ENCODE measurements at places on chromosomes 5 and 9. TPM values are rescaled to one million over a fixed set of nuclear protein-coding genes. Genes with fewer than 3 reads are reported as not detected.

The PTGDS gene
- polyA plus RNA-seq = 71.8 TPM

The UGT3A2 gene
- 0.14 TPM for polyA plus RNA-seq

The FCN2 gene
- 0.37 TPM for polyA plus RNA-seq

The GRXCR2 gene
- polyA plus RNA-seq = not detected

The TMEM215 gene
- not detected for polyA plus RNA-seq

The SNX18 gene
- polyA plus RNA-seq = 17.2 TPM

The GPR21 gene
- polyA plus RNA-seq = not detected

- DNase-seq = no peak
These were observed 470.1 kb downstream of the CDH9 start for GRCh38 chr5:26568316-26568715.

DNA sequence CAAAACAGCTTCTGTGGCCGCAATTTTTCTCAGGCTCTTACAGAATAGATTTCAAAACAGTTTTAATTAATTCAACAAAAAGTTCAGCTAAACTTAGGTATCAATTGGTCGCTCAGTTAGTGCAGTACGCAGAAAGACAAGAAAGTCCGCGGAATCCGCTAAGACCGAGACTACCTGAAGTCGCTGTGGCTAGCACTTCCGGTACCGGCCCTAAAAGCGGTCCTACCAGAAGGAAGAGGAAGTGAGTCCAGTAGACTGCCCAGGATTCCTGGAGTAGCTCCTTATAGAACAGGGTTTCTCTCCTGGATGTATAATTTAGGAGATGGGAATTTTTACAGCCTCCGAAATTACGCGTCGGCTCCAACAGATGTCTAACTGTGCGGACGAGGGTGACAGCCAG is 16.6 kb upstream of the PCDHB2 start:
- DNase-seq = no peak

DNA sequence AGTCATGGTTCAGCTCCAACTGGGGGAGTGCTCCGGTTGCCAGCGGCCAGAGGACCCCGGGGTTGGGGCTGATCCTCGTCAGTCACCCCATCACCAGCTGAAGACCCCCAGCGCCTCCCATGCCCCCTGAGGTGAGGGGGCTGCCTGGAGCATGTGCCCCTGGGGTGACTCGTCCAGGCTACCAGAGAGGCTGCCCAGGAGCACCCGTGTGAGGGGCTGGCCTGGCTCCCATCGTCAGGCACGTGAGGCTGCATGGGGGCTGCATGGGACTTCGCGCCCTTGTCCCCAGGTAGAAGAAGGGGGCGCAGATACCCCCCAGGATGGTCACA is 46.4 kb upstream of the EGFL7 start:
- no peak for DNase-seq

DNA sequence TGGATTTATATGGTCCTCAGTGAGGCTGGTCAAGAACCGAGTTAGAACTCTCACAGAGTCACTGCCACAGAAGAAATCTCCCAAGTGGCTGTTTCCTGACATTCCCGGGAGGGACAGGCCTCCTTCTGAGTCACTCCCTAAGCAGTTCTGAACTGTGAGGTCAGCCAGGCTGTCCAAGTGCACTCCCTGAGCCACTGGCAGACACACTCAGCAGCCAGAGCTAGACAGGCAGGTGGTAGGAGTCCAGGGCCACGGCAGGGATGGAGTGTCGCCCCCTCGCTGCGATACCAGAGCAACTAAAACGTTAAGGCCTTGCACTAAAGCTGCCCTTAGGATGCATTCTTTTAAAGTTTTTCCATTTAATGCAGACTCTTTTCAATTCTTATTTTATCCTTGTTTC is 3.4 kb downstream of the IL4 start:
- no peak for DNase-seq

DNA sequence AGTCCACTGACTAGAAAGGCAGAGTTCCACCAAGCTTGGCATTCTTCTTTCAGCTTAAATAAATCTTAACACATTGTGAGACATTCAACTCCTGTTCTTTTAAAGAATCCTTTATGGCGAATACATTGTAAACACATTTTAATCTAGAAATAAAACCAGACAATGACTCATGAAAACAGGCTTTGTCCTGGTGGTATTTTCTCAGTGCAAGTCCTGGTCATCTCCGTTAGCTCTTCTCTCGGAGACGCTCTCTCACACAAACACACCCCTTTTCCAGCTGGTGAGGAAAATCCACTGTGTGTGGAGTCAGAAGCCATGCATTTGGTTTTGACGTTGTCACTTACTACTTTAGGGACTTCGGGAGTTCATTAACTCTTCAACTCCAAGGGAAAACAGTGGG is 140.4 kb downstream of the AUH start:
- no peak for DNase-seq

DNA sequence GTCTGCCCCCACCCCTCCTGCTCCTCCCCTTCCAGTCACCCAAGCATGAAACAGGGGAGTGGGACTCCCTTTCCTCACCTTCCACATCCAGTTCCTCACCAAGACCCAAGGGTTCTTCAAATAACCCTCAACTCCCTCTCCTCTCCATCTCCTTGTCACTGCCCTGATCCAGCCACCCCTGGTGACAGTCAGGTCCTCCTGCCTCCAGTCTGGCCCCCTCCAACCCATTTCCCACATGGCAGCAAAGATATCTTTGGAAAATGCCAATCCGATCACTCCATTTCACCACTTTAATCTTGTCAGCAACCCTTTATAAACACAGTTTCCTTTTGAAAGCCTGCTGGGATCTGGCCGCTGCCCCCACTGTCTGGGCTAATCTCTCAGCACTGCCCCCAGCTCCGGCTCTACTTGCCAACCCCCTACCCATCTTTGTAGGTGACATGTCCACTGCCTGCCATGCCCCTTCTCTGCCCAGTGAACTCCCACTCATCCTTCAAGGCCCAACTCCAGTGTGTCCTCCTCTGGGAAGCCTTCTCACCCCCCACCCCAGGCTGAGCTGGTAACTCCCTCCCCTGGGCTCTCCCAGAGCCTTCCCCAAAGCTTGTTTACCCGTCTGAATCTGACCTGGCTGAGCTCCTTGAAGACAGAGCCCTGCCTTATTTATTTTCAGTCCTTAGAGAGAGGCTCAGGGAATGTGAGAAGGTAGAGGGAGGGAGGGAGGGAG is 781 bp upstream of the MYOZ3 start:
- no peak for DNase-seq

GRCh38 chr9:114093031-114093471 is 6.0 kb downstream of the KIF12 start:
- no peak for DNase-seq

DNA sequence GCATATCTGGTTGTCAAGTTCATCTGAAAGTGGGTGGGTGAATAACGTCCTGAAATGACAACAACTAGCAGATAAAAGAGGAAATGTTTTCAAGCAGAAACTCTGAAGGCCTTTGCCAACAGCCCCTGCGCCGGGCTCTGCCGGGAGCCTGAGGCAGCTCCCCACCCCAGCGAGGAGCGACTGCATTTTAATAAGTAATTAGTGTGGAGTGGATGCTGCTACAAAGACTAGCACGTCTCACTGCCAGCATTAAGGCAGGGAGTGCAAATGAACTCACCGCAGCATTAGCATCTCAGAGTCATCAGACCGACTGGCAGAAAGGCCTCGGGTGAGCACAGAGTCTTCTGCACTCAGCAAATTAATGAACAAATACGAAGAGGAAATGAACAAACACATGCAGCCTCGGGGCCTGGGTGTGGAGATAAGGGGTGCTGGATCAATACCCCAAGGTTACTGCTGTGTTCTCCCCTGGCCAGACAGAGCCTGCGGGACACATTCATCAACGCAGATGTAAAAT is 63.8 kb downstream of the VAV2 start:
- no peak for DNase-seq

DNA sequence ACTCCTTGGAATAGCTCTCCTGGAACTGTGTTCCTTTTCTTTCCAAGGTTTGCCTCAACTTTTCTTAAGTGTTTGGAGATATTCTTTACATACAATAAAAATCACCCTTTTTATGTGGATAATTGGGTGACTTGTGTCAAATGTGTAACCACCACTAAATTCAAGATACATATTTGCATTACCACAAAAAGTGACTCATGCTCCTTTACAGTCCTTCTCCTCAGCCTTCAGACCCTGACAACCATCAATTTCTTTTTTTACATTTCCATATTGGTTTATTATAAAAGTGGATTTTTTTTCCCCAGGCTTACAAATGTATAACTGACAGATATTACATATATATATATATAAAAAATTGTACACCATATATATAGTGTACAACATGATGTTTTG is 372.0 kb upstream of the KCNN2 start:
- DNase-seq = no peak

GRCh38 chr5:171842777-171843328 is 57.2 kb downstream of the SMIM23 start:
- no peak for DNase-seq

DNA sequence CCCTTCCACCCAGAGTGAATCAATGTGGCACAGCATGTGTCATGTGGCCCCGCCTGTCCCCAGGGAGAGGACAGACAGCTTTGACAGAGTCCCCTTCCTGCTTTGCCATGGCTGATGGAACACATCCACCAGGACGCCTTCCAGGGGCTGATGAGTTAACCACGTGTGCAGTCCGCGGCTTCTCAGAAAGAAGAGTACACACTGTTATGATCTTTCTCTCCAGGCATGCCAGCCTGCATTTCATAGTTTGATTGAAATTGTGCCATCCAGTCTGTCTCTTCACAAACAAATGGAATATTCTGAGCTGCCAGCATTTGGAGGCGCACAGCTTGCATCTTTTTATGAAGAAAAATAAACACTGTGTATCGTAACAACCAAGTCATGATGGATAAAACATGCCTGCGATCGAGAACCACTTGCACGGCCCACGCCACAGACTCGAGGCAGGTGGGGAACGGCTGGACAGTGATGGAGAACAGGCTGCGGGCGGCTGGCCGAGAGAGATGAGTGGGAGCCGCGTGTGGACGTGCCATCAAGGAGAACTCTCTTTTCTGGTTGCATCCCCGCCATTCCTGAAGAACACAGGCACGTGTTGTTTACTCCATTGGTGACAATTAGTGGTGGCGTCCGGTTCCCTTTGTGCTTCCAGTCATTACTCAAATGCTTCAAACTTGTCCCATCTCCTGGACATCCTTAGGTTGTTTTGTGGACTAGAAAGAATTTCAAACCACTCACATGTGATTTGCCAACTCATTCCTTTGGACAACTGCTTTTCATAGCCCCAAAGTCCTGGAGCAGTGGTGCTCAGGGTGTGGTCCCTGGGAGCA is 220.2 kb downstream of the AGTPBP1 start:
- DNase-seq = no peak

GRCh38 chr9:1048231-1048619 is 1.9 kb upstream of the DMRT2 start:
- no peak for DNase-seq

DNA sequence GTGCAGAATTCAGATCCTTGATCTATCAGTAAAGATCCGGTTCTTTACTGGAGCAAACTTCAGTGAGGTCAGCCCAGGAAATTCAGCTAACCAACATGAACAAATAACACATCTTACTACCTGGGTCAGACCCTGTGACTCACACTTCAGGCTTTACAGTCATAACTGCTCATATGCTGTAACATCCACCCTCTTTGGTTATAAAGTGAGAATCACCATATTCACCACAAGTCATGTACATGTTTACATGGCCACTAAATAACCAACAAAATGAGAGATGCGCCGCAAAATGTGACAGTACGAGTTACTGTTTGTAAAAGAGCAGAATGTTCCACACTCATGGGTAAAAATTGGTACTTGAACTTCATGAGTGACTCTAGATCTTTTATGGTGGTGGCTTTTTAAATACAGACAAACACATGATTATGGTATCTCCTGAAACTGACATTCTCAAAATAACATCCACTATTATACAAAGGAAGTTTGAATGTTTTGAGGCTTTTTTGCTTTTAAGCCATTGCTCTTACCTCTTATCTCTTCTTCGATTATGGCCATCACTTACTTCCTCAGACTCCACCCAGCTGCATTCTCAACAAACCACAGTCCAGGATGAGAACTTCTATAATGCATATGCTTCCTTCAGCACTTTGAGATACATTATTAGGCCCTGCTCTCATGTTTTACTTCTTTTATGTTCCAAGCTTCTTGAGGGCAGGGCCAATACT is 516.6 kb downstream of the RAB3C start:
- no peak for DNase-seq

GRCh38 chr9:131394464-131395156 is 724 bp downstream of the PRRC2B start:
- no peak for DNase-seq

DNA sequence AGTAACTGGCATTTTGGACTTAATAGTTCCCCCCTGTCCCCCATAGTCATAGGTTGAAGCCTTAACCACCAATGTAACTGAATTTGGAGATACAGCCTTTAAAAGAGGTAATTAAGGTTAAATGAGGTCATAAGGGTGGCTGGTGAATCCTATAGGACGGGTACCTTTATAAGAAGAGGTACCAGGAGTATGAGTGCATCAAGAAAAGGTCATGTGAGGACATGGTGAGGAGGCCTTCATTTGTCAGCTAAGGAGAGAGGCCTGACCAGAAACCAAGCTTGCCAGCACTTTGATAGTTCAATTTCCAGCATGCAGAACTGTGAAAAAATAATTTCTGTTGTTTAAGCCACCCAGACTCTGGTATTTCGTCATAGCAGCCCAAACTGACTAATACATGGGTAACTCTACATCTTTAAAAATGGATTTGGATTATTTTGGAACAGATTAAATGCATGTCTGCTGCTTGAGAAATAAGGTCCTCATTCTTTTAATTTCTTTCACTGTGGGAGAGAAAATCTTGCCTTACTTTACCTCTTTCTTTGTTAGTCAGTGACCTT is 9.7 kb downstream of the RASA1 start:
- no peak for DNase-seq

DNA sequence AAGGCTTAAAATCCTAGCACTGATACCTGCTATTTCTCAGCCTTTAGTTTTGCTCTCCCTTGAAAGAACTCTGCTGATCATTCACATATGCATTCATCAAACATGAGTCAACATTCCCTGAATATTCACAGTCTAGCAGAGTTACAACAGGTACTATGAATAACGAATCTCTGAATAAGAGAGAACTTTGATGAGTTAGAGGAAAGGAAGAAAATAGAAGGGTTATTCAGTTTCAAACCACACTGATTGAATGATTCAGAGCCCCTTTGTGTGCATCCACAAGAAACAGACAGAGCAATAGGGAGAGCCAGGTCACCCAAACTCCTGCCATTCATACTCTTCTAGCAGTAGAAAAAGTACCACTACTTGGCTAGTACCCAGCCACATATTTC is 36.0 kb downstream of the FOXD1 start:
- no peak for DNase-seq

DNA sequence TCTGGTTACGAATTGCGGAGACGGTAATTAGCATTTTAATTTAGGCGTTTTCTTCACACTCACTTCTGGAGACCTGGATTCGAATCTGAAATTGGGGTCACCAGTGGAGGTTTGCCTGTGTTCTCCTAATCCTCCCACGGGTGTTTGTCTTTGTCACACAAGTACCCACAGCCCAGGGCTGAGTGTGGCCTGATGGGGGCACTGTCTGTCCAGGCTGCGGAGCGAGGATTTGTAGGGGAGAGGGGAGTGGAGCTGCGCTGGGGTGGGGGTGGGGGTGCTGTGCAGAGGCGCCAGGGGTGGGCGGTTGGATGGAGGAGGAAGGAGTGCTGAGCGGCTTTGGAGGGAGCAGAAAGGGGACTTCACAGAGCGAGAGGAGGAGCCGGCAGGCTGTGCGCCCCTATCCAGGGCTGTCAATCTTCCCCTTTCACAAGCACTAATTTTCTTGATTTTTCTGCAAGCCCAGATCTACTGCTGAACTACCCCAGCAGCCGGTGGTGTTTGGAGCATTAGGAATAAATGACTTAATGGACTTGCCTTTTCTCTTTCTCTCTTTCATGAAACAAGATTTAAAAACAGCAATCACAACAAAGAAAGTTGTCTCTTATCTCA is 53.1 kb downstream of the TSPAN17 start:
- DNase-seq = no peak

All from urinary bladder (tissue), 4 donors.